ENCODE measurements at places on chromosomes 1 and 21.

- DNase-seq = peak; percentile 15
Measured at GRCh38 chr1:248793592-248793991, 32.1 kb downstream of the SH3BP5L start.

GRCh38 chr1:45542591-45542990 lies 8.0 kb upstream of the AKR1A1 start:
- DNase-seq = no peak

DNA sequence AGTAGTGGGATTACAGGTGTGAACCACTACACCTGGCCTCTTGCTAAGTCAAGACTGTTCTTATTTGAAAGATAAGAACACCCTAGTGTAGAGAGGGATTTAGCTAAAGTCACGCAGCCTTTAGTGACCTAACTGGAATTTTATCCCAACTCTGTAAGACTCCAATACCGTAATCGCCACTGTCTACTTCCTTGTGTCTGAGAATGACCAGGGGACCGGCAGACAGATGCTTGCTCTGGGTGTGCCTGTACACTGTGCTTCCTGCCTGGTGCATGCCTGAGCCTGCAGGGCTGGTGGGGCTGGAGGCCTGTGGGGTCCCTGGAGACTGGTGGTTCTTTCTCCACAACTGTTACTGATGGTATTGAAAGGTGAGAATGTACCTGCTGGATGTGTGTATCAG lies 15.3 kb downstream of the MFSD2A start:
- no peak for DNase-seq

- DNase-seq = no peak
Measured at GRCh38 chr1:51898090-51898734, 19.7 kb upstream of the NRDC start.

DNA sequence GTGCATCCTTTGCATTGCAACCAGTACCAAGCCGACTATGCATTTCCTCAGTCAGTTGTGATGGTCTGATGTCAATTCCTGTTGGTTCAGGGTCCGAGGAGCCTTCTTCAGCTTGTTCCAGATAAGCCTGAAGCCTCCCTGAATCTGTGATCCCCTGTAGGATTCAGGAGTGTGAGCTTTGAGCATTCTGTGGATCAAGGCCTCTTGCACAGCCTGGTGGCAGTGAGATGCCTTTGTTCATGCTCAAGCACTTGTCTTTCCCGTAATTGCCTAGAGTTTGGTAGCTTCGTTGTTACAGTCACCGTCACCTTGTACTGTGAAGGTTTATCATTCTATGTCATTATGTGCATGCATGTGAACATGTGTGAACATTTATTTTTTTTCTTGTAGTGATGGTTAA lies 103.5 kb downstream of the PBX1 start:
- DNase-seq = no peak

DNA sequence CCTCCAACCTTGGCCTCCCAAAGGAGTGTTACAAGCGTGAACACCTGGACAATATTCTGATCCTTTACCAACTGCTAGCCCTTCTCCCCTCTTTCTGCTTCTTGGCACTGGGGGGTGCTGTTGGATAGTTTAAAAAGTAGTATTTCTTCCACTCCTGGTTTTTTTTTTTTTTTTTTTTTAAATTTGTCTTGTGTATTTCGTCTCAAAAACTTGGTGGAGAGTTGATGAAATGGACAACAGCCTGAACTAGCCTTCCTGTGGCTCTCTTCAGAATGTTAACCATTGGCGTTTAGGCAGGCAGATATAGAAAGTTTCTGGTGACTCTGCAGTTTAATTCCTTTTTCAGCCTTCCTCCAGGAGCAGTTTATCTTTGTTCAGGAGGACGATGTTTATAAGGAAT lies 69.7 kb upstream of the USP24 start:
- peak; percentile 26 for DNase-seq

DNA sequence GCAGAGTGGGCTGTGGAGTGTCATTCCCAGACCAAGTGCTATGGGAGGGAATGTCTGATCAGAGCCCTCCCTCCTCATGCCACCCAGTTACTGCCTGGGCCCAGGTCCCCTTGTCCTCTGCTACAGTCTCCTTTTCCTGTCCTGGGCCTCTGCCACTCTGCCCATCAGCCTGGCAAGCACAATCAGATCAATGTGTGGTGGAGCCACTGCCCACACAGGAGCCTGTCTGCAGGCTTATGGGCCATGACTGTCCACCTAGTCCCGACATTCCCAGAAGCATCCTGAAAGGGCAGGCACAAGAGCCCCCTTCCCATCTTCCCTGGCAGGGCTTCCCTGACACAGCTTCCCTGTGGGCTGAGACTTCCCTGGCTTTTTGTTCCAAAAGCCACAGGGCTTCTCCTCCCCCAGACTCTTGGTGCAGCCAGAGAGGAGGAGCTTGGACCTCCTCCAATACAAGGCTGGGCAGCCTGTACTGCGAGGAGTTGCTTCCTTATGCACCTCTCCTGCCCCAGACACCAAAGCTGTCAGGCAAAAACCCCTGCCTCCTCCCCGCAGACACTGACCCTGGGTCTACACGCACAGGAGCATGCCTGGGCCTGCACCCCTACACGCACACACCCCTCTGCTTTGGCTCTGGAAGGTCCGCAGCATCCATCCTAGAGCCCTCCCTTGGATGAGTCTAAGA lies 29.2 kb upstream of the CNTN2 start:
- DNase-seq = no peak

DNA sequence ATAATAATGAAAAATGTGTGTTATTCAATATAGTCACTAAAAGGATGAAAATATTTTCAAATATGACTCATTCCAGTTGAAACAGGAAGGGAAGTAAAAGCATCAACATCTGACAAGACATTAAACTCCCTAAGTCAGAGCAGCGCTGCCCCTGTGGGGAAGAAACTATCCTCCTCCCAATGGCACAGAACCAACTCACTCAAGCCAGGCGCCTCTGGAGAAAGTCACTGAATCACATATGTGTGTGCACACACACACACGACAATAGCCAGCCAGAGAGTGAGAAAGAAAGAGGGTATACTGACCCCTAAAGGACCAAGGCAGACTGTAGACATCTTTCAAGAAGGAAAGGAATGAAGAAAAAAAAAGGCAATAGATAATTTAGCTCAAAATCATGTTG lies 126.9 kb downstream of the SETD4 start:
- no peak for DNase-seq

GRCh38 chr1:162391790-162392563 lies 10.4 kb downstream of the C1orf226 start:
- DNase-seq = peak; percentile 24

DNA sequence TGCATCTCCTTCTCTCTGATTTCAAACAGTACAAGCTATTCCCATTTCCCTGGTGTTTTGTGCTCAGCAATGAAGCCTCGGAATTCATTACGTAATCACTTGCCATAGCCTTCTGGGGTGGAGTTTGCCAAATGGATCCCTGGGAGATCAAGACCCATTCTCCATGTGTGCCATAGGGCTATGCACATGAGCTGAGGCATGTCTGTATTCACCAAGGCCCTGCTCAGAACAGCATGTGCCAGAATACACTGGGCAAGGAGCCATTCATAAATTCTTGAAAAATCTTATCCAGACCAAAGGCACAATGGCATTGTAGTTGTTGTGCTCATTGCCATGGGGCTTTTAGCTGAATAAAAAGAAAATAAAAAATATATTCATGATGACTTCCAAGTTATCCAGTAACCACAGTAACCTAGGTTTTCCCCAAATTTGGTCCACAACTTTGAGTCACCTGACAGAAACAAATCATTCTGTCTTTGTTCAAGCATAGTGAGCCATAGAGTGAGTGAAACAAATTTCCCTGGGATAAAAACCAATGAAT lies 53.0 kb downstream of the CRB1 start:
- DNase-seq = no peak

DNA sequence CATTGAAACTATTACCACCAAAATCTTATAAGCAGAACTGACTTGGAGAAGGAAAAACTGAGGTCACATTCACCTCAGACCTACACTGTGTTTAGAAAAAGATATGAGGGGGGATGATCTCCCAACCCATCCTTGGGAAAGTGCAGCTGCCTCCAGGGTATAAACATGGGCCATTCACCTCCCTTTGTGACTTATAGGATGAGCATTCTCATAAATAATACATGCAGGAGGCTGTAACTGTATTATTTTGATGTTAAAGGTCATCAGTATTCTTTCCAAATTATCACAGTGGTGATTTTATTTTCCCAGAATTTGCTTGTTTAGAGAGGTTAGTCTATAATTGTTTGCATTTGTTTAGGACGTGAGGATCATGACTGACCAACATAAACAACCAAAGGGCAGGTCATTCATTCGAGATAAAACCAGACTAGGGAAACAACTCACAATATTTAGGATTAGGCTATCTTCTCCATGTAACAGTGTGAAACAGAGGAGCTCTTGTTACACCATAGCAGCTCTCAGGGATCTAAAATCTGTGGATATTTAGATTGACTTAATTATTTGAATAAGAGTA lies 109.2 kb upstream of the NR5A2 start:
- no peak for DNase-seq

- DNase-seq = no peak
Measured at GRCh38 chr1:69743146-69743545, 175.4 kb downstream of the LRRC7 start.

DNA sequence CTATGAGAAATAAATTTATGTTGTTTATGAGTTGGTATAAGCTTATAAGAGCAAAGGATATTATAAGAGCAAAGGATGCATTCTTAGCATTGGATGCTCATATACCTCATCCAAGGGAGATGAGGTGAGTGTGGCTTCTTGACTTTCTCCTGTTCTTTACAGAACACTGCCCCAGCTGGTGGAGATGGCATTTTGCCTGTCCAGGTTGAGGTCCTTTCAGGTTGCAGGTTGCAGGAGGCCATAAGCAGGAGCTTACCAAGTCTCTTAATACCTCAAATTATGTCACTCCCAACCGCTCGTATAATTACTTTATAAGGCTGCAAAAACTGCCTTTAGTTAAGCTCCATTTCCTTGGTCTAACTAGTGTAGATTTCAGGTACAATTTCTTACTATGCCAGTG lies 66.7 kb downstream of the RPE65 start:
- DNase-seq = no peak

GRCh38 chr1:41917835-41918449 lies 780 bp downstream of the HIVEP3 start:
- DNase-seq = peak; percentile 58
